DMS79 (cell line): ENCODE measurements at places on chromosomes 5 and 9.

DNA sequence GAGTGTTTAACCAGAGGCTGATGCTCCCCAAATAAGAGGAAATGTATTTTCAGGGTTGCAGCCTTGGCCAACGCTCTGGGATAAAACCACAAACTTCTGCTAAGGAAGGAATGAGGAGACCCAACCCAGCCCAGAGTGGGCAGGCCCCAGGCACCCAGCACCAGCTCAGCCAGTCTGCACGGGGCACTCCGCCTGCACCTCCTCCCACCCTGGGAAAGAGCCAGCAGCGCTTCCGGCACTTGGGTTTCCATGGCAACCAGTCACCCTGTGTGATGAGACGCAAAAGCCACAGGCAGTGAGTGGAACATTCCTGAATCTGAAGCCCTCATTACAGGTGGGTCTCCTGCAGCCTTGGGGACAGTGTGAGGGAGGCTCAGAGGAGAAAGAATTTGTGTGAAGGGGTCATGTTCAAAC lies 85.2 kb upstream of the ZBTB43 start:
- DNase-seq, result peak; percentile 80

DNA sequence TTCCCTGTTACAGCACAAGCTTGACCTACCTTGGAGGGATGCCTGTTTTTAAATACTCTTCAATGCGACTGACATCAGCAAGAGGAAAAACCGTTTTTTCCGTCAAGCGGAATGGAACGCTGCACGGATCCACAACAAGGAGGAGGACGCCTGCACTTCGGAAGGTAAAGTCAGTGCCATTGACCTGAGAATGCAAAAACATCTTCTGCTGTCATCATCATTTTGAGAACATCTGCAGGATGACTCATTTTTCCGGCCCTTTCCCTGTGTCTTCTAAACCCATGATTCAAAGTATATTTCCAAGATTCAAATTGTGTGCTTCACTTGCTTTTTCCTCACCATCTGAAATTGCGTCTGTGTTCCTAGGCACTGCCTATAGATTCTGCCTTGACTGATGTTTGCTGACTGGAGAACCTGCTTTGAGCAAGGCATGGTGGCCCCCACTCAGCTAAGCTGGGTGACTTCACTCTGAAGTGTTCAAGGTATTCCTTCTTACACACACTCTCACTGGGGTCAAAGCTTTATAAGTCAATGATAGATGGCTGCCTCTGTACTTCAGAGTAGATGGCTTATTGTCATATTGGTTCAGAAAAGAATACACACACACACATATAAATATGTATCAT lies 78.1 kb downstream of the CEMIP2 start:
- no peak for DNase-seq

DNA sequence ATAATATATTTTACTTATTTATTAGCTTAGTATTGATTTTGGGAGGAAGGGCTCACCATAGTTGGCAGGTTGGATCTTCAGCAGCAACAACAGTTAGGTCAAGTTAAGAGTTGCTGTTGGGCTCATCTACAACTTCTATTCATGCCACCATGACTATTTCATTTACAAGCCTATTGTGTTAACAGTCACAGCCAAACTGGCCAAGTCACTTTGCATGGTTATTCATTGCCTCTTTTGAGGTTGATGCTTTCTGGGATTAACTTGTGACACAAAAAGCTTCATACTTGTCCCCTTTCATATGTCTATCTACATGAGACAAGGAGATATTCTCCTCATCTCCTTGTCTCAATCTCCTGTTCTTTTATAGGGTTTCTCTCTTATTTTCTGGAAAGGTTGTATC lies 98.3 kb downstream of the WDR70 start:
- DNase-seq, result no peak

- no peak for DNase-seq
Measured at GRCh38 chr9:38346811-38347210, 45.7 kb upstream of the ALDH1B1 start.

DNA sequence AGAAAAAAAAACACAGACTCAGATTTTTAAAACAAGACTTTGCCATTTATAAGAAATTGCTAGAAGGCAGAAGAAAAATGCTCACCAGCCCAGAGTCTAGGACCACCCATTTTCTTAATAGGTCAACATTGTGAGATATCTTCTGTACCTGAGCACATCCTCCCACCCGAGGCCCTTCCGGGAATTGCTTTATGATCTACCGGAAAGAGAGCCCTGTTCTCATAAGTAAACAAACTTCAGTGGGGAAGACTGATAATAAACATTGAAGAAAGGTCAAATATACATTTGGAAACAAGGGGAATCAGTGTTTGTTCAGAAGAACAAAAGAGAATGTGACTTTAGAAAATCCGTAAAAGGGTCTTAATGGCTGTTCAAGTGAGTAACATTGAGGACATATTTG lies 44.4 kb downstream of the PRKACG start:
- no peak for DNase-seq

- no peak for DNase-seq
Measured at GRCh38 chr5:160805376-160805775, 46.6 kb downstream of the ATP10B start.
